ENCODE measurements at places on chromosomes 7 and 10.

DNA sequence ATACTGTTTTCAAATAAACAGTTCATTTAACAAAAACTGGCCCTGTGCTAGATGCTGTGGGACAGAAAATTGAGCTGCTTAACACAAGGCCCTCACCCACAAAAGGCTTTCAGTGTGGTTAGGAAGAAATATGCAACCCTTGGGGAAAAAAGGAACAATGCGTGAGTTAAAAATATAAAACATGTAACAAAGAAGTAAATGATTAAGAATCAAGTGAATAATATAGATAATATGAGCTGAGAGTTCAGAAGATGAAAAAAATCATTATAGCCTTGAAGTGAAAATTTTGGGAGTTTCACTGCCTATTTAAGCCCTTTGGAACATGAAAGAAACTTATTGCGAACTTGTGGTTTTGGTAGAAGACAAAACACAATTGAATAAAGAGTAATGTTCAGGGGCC lies 495.4 kb downstream of the GFRA1 start:
- no peak for DNase-seq

DNA sequence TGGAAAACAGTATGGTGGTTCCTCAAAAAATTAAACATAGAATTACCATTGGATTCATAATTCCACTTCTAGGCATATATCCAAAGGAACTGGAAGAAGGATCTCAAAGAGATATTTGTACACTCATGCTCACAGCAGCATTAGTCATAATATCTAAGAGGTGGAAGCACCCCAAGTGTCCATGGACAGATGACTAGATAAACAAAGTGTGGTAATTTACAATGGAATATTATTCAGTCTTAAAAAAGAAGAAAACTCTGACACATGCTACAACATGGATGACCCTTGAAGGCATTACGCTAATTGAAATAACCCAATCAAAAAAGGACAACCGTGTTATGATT lies 594.2 kb downstream of the KCNMA1 start:
- DNase-seq = no peak

DNA sequence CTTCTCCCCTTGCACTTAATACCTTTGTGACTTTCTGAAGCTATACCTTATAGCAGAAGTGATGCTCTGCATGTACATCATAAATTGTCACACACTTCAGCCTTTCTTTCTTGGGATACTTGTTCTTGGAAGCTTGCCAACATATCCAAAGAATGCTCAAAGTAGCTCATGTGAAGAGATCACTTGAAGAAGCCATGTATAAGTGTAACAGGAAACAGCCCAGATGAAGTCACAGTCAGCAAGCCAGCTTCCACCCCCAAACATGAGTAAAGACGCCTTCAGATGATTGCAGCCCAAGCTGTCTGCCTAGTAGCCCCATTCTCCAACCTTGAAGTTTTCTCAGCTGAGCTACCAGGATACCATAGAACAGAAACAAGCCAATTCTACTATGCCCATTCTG lies 50.9 kb downstream of the DGKB start:
- no peak for DNase-seq

- no peak for DNase-seq
Observed at GRCh38 chr10:112711366-112711765, 238.7 kb upstream of the TCF7L2 start.

DNA sequence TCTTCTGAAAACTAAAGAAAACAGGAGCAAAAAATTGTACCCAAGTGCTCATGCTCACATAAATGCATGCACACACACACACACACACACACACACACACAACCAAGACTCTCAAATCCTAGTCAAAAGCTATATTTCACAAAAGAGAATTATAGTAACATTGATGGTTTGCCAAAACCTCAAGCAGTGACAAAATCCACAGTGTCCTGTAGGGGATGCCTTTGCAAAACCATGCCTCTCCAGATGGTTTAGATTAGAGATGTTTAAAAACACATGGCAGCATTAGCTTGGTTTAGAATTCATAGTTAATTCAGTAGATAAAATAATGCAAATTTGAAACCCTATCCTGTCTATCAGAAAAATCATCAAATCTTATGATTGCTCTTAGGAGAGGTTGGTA lies 232.2 kb downstream of the DYNC1I1 start:
- DNase-seq = no peak
